ENCODE measurements at places on chromosomes 4 and X. TPM values are rescaled to one million over a fixed set of nuclear protein-coding genes. Genes with fewer than 3 reads are reported as not detected.

The TRAM1L1 gene
- total RNA-seq = not detected

The CTAG2 gene
- total RNA-seq = not detected

The NAA11 gene
- not detected for total RNA-seq

DNA sequence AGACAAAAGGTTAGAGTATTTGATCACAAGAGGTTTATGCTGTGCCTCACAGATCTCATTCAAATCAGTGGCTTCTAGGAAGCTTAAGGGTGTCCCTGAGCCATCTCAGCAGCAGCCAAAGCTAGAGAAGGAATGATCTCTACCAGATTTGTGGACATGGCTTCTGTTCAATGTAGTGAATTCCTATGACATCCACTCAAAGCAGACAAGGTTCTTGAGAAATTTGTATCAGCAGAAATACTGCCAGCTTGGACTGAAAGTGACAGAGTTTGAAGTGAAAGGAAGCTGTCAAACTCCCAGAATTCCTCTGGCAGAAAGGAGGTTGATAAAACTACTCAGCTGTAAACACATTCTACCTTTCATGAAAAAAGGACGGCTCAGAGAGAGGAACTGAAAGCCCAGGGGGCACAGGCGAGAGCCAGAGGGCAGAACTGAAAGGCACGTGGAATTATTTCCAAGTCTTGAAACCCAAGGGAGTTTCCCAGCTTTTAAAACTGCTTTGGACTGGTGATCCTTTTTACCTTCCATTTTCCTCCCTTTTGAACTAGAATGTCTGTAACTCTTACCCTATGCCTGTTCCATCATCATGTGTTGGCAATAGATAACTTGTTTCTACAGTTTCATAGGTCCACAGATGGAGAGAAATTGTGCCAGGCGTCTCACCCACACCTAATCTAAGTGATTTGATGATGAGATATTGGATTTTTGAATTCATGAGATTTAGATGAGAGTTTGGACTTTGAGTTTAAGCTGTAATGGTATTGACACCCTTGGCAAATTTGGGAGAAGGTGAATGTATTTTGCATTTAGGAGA is 14.5 kb upstream of the MED14 start:
- no peaks in the 10 kb centered on the region for H3K36me3 ChIP-seq
- peaks cover 16% of the 10 kb centered on the region for H3K4me1 ChIP-seq
- H3K27me3 ChIP-seq = peaks cover 5% of the 10 kb centered on the region
- H3K27ac ChIP-seq = no peak overlapping the region
- H3K4me3 ChIP-seq = no peak overlapping the region
- no peak for DNase-seq

- no peak overlapping the region for H3K4me3 ChIP-seq
- no peaks in the 10 kb centered on the region for H3K36me3 ChIP-seq
- peaks cover 17% of the 10 kb centered on the region for H3K27me3 ChIP-seq
- H3K4me1 ChIP-seq = peaks cover 9% of the 10 kb centered on the region
- no peak overlapping the region for H3K27ac ChIP-seq
Observed at GRCh38 chrX:153638436-153639176, 8.4 kb upstream of the DUSP9 start.

All from activated CD4-positive, alpha-beta memory T cell treated with anti-CD3 and anti-CD28 coated beads, Interleukin-2, amount 10 ng/mL, durations not matched to agents 7 days and 5 days (primary cell).